ENCODE measurements at places on chromosomes 1 and 21.

DNA sequence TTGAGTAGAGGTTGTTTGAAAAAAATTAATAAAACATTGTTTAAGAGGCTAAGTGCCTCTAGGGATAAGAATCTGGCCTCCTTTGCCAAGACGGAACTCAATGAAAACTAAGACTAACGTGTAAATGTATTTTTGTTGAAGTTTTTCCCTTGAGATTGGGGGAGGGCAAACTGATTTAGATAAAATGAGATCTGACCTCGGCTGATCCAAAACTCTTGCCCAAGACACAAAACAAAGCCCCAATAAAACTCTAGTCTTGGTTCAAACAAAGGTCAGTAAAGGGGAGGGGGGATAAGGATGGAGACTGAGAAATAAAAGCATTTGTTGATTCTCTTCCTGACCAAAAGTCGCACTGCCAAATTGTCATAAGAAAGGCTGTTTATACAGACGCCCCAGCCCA is 134.8 kb upstream of the DPT start:
- no peak for DNase-seq

- no peak for DNase-seq
Measured at GRCh38 chr1:59997479-59998115, 71.0 kb upstream of the CYP2J2 start.

- no peak for DNase-seq
Measured at GRCh38 chr1:244843148-244843978, 7.9 kb downstream of the COX20 start.

- no peak for DNase-seq
Measured at GRCh38 chr1:14707531-14708445, 109.3 kb downstream of the KAZN start.

DNA sequence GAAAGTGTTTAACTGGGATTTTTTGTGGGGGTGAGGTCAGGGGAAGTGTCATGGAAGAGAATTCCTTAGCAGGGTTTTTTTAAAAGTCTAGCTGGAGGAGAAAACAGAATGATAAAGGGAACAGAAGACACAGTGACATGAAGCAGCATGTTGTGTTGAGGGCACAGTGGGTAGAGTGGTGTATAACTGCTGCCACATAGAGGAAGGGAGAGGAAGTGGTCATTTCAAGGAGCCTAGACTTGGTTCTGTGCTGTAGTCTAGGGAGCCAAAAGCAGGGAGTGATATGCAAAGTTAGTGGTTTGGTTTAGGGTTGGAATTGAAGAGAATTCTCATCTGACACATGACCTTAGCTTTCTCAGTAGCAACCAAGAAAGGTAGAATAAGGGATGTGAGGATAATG is 10.2 kb downstream of the EEIG2 start:
- DNase-seq: no peak

- DNase-seq: no peak
Measured at GRCh38 chr1:73604739-73605138, 593.2 kb downstream of the LRRIQ3 start.

DNA sequence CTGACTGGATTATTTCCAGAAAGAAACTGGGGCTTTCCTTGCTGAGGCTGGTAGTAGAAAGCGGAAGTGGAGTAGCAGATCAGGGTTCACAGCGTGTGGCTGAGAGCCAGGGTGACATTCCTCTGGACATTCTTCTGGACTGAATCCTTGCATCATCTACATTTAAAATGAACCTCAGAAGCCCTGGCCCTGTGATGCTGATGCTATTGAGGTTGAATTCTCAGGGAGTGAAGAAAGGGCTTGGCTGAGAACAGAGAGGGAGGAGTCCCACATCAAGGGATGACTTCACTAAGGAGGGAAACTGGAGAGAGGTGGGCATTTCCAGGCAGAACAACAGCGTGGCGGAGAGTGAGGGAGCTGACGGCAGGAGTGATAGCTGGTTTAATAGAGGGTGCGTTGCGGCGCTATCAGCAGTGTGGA is 102.3 kb upstream of the LMO4 start:
- DNase-seq: no peak

- no peak for DNase-seq
Measured at GRCh38 chr1:81548918-81549587, 251.7 kb upstream of the ADGRL2 start.

DNA sequence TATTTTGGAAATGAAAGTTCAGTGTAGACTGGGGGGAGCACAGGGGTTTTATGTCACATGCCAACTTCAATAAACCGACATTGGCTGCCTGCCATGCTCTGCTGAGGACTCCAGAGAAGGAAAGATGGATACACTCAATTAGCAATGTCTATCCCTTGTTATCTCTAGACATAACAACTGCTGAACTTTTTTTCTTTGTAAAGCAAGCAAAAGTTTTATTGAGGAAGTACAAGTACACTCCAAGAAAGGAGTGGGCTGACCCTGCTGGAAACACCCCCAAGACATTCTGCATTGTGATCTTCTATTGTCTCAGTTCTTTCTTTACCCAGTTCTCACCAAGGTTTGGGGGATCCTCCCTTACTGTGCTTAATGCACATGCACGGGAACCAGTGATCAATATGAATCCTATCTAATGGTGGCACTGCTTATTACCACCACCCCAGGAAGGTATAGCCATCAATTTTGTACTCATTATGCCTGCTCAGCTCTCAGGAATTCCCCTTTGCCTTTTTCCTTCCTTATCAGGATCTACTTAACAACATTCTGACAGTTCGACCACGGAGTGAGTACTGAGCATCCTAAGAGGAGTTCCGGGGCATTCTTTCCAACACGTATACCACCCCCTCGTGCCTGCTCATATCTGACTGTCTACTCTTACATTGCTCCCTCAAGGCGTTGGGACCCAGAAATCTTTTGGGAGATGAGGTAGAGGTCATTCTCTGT is 28.7 kb downstream of the SYNJ1 start:
- DNase-seq: no peak

DNA sequence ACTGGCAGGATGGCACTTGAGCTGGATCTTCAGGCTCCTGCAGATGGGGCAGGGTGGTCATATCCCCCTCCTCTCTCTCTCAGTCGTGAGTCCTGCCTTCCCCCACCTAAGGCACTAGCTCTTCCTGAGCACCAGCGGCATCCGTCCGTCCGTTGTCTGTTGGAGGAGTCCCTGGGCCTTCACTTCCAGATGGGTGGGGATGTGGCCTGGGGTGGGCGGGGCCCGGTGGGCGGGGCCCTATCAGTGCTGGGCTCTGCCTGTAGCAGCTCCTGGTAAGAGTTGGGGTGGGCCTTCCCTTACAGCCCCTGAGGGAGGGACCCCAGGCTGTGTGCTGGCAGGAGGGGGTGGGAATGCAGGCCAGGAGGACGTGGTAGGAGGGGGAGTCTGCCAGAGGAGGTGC is 10.3 kb downstream of the LDLRAD2 start:
- DNase-seq: no peak

GRCh38 chr1:111470596-111470995 is 3.2 kb upstream of the C1orf162 start:
- DNase-seq: no peak

DNA sequence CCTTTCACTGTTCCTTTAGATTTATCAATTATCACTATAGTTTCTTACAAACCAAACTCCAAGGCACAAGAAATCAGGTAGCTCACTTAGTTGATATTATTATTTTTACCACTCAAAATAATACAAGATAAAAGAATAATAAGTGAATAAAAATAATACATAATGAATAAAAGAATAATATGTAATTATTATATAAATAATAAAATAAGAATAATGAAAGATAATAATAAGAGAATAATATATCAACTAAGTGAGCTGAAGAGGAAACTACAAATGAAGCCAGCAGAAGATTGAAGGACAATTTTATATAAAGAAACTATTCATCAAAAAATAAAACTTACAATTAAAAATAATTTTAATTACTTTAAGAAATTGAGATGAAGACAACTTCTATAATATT is 90.6 kb downstream of the LRRIQ3 start:
- no peak for DNase-seq

- no peak for DNase-seq
Measured at GRCh38 chr1:230679825-230680224, 34.1 kb downstream of the AGT start.

- no peak for DNase-seq
Measured at GRCh38 chr1:156391366-156391677, 22.3 kb downstream of the RHBG start.

GRCh38 chr21:19999369-20000272 is 998.6 kb upstream of the NCAM2 start:
- no peak for DNase-seq

DNA sequence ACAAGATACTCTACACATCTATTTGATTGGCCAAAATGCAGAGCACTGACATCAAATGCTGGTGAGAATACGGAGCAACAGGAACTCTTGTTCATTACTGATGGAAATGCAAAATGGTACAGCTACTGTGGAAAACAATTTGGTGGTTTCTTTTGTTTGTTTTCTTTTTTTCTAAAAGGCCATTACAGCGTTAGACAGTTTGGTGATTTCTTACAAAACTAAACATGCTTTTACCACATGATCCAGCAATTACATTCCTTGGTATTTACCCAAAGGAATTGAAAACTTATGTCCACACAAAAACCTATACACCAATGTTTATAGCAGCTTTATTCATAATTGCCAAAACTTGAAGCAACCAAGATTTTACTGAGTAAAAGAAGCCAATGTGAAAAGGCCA is 66.4 kb upstream of the FBXO28 start:
- DNase-seq: no peak

- no peak for DNase-seq
Measured at GRCh38 chr1:221897321-221897721, 155.4 kb upstream of the DUSP10 start.

GRCh38 chr1:189269011-189269410 is 1208.7 kb downstream of the BRINP3 start:
- no peak for DNase-seq

DNA sequence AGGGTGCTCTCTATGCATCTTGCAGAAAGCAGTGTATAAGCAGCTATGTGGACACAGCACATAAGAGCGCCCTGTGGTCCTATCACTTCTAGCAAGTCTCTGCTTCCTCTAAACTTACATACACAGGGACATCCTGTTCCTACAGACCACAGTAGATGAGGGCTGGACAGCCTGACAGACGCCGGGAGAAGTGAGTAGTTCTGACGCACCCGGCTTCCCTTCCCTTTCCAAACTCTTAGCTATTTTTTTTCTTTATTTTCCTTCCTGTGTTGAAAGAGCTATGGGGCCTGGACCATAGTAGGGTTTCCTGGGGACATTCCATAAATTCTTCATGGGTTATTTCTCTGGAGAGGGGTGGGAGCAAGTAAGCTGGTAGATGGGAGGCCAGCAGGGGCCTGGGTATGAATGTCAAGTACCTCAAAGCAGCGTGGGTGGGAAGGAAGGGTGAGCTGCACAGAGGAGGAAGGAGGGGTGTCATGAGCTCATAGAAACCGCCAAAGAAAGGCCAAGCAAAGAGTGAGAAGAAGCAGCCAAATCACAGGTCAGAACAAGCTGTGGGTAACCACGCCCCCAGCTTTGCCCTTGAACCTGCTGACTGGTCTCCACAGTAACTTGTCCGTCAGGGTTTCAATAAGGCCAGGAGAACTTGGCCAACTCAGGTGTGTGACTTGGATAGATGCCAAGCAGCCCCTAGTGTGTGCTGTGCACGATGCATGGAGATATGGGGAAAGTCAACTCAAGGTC is 36.6 kb downstream of the PLXNA2 start:
- DNase-seq: no peak

- DNase-seq: no peak
Measured at GRCh38 chr1:50976111-50976889, 6.3 kb downstream of the CDKN2C start.

GRCh38 chr1:37399205-37399604 is 75.2 kb upstream of the ZC3H12A start:
- no peak for DNase-seq

GRCh38 chr1:172238158-172238557 is 182.3 kb upstream of the C1orf105 start:
- DNase-seq: no peak

GRCh38 chr1:7346070-7346596 is 425.0 kb upstream of the VAMP3 start:
- DNase-seq: no peak

DNA sequence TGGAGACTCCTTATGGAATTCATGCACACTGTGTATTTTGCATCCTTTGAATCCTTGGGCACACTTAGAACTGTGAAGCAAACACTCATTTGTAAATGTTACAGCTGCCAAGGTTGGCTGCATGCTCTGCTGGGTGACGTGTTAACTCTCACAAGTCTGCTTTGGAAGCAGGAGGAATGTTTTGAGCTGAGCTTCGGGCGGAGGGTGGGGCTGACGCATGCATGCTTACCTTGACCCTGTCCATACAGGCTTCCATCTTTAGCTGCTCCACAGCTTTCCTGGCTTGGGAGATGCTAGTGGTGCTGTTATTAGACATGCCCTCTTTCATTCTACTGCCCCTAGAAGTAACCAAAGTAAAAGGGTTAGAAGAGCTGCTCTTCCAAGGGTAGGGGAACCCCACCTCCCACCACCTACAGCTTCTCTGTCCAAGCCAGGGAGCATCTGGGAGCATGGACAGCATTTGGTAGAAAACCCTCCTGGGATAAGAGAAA is 66.0 kb downstream of the GNG4 start:
- DNase-seq: no peak

DNA sequence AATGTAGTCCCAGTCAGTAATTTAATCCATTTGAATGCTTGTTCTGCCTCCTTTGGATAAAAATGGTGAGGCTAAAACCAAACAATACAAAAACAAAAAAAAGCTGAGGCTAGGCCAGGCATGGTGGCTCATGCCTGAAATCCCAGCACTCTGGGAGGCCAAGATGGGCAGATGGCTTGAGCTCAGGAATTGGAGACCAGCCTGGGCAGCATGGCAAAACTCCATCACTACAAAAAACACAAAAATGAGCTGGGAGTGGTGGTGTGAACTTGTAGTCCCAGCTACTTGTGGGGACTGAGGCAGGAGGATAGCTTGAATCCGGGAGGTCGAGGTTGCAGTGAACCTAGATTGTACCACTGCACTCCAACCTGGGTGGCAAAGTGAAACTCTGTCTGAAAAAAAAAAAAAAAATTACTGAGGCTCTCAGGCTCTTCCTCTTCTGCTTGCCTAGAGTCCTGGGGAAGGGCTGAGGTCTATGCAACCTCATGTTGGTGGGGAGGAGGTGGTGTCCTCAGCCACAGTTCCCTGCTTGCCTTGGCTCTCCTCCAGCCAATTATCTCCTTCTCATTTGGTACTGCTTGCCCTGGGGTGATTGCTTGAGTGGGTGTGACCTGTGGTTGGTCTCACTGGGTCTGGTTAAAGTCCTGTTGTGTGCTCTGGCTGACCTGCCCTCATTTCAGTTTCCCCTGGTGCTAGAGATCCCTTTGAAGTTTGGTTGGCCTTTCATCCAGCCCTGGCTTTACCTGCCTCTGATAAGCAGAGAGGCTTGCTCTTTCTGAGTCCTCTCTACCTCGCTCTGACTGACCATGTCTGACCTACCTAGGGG is 20.9 kb downstream of the S1PR1 start:
- no peak for DNase-seq

- no peak for DNase-seq
Measured at GRCh38 chr1:62887799-62888507, 104.0 kb downstream of the ATG4C start.

- DNase-seq: no peak
Measured at GRCh38 chr1:17559615-17560419, 20.3 kb downstream of the ARHGEF10L start.

GRCh38 chr1:211359876-211360275 is 33.2 kb downstream of the TRAF5 start:
- no peak for DNase-seq

GRCh38 chr1:16145662-16146278 is 10.1 kb downstream of the EPHA2 start:
- no peak for DNase-seq

Data from activated CD4-positive, alpha-beta T cell treated with anti-CD3 and anti-CD28 coated beads for 24 hours (primary cell).